ENCODE measurements at places on chromosomes 11 and 22.

GRCh38 chr22:39655831-39656230, 85.3 kb downstream of the CACNA1I start:
- DNase-seq, result no peak

DNA sequence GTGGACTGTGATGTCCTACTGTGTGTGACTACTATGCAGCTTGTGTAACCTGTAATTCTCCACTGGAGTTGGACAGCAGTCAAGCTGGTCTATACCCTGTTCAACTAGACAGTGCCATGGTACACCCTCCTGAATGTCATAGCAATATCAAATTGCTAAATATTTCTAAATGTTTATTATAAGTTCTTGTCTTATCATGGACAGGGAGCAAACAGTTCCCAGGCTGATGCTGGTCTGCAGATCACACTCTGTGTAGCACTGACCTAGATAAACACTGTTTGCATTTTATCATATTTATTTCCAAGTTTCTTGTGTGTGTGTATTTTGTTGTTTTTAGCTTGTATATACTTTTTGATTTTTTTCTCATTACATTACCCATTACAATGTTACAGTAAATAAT, 22.0 kb downstream of the PARVA start:
- DNase-seq, result no peak

- DNase-seq, result no peak
Observed at GRCh38 chr11:60084631-60085273, 3.7 kb upstream of the MS4A2 start.

DNA sequence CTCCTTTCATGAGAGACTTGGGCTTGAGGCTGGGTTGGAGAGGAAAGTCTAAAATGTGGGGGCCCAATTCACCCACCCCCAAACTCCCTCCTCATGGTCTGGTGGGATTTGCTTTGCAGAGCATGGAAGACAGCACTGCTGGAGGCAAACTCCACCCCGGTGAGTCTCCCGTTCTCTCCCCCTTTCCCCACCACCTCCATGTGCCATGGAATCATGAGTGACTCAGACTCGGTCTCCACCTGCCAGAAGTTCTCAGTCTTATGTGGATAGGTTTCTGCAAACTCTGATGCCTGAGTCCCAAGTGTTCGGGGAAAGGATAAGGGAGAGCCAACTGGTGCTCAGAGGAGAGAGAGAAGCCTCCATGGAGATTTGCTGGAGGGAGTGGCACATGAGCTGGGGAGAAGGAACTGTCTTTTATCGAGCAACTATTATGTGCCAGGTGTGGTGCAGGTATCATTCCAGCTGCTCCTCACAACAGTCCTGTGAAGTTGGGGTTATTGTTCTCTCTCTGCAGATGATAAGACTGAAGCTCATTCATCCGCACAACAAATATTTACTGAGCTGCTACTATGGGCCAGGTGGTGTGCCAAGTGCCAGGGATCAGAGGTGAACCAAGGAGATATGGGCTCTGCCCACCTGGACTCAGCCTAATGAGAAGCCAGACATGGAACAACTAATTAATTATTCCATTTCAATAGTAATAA, 6.6 kb downstream of the PLEKHB1 start:
- DNase-seq, result no peak

DNA sequence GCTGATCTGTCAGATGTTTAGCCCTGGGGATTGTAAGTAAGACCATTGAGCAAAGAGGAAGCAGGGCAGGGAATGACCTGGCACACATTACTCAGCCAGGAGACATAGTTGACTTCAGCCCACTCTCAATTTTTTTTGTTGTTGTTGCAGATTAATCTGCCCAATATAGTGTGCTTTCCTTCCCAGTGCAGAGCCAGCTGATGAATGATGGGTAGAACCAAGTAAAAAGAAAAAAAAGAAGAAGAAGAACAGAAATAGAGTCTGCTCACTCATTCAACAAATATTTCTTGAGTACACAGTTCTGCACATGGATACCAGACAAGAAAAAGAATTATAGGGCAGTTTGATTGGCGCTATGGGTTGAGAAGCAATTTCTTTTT, 292.7 kb downstream of the ETS1 start:
- no peak for DNase-seq

DNA sequence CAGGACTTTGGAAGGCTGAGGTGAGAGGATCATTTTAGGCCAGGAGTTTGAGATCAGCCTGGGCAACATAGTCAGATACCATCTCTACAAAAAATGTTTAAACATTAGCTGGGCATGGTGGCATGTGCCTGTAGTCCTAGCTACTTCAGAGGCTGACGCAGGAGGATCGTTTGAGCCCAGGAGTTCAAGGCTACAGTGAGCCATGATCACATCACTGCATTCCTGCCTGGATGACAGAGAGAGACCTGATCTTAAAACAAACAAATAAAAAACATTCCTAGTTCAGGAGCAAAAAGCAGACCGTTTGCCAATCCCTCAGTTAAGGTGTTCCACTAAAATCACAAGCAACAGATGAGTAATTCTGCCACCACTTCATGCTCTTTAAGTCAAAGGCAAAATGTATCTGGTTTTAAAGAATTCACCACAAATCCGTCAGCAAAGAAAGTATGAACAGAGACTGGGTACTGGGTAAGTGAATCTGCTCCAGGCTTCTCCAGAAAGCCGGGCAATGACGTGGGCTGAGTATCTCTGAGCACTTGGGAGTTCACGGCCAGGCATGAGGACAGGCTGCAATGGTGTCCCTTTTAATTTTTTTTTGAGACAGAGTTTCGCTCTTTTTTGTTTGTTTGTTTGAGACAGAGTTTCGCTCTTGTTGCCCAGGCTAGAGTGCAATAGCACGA, 19.5 kb downstream of the CLTCL1 start:
- no peak for DNase-seq

DNA sequence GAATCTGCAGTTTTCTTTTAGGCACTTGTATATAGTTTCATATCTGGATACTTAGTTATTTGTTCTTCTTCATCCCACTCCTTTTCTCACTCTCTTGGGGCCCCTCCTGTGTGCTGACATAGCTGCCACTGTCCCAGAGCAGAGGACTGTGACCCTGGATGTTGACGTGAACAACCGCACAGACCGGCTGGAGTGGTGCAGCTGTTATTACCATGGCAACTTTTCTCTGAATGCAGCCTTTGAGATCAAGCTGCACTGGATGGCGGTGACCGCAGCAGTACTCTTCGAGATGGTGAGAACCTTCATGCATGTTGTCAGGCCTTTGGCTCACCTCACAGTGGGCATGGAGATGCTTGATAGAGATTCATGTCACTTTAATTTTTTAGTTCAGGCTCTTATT, 50.9 kb upstream of the YWHAH start:
- DNase-seq, result peak; percentile 52

GRCh38 chr22:43230971-43231723, 44.2 kb upstream of the TTLL12 start:
- DNase-seq, result peak; percentile 58

DNA sequence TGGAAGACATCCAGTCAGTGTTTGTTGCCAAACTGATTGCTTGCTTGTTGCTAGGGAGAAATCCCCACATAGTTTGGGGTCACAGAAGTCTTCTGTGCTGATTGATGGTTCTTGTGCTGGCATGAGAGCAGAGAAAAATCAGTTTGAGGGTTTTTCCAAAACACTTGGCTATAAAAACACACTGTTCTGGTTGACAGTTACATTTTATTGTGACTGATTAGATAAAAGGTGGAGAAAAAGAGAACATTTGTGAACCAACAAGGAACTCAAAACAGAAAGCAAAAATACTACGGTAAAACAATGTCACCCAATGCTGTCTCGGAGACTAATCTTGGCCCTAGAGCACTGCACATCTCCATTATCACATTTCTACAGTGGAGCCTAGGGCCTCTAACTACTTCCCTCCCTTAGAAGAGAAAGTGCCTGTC, 14.4 kb upstream of the EIF4G2 start:
- no peak for DNase-seq

DNA sequence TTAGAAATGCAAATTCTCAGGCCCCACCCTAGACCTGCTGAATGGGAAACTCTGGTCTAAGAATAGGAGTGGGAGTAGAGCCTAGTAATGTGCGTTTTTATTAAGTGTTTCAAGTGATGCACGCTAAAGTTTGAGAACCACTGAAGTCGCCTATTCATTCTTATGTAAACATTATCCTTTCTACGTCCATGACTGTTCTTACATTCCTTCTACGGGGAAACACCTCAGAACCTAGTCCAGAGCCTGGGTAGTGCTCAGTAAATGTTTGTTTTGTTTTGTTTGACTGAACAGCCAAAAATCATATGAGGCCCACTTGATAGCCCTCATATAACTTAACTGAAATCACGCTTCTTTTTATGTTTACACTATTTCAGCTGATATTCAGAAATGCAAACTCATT, 29.8 kb downstream of the VSIG10L2 start:
- DNase-seq, result no peak

DNA sequence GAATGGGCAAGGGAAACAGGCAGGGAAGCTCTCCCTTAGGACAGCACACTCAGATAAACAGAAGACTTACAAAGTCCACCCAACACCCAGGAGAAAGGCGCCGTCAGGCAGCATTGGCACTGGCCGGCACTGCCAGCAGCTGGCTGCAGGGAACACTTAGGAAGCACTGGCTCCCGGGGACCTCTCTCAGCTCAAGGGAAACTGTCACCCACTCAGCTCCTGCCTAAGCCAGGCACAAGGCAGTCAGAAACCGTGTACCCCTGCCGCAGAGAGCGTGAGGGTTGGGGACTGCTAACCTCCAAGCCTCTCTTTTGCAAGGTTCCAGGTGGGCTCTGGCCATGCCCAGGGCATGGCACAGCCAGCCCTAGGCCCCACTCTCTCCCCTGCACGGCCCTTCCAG, 64.7 kb downstream of the DGCR2 start:
- no peak for DNase-seq

- peak; percentile 40 for DNase-seq
Observed at GRCh38 chr22:27420817-27421361, 380.7 kb downstream of the MN1 start.

DNA sequence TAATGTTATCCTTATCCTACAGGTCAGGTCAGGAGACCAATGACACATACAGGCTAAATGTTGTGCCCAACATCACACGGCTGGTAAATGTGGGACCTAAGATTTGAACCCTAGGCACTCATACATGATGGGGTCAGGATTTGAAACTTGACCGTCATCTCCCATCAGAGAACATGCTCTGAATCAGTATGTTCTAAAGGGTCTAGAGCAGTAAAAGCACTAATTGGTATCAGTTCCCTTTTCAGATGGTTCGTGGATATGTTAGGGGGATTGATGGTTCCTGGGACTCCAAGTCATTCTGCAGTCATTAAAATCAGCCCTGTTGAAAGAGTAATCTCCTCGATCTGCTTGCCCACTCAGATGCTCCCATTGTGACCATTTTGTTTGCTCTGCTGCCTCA, 65.5 kb downstream of the BMAL1 start:
- DNase-seq, result no peak

- DNase-seq, result no peak
Observed at GRCh38 chr11:118151431-118151830, 1.2 kb downstream of the SCN4B start.

DNA sequence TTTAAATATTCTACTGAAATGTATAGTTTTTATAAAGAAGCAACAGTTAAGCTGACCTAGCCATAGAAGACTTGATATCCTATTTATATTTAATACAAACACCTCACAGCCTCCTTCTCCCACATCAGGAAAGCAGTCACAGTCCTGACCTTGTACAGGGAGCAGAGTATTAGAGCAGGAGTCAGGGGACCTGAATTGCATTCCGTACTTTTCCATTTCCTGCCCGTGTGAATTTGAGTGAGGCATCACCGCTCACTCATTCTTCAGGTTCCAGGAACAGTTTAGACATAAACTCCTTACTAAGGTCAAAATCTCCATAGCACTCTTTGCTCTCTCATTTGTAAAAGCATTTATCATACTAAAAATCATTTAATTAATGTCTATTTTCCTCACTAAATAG, 482.5 kb upstream of the FAT3 start:
- DNase-seq, result no peak

- no peak for DNase-seq
Observed at GRCh38 chr11:130816546-130817329, 99.5 kb downstream of the SNX19 start.

- DNase-seq, result no peak
Observed at GRCh38 chr22:47357493-47357892, 595.0 kb downstream of the TBC1D22A start.

DNA sequence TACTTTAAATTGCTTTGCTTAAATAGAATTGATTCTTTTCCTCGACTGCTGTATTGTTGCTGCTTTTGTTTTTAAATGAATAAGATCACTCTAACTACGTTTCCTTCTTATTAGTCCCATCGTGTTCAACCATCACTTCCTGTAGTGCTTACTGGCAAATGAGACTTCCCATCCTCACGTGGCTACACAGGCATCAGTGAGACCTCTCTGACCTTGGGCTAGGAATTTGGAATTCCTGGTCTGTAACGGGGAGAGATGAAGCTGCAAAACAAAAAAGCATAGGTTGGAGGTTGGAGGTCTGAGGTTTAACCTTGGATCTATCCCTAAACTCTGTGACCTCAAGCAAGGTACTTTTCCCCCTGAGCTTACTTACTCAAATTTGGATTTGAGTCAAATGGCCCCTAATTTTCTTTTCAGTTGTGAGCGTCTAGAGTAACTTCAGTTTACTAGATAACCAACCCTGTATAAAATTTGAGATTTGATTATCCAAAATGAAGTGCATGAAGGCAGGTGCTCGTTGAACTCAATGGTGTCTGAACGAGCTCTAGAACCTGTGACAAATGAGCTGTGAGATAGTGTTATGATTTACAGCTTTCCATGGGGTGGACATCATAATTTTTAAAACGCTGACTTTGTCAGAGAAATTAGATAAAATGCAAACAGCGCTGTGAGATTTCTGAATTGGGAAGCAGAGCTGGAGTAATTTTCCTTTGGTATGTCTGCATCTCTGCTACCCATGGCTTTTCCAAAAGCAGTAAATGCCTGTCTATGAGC, 151.2 kb downstream of the DBX1 start:
- no peak for DNase-seq

GRCh38 chr11:21053466-21053865, 384.1 kb downstream of the NELL1 start:
- no peak for DNase-seq

DNA sequence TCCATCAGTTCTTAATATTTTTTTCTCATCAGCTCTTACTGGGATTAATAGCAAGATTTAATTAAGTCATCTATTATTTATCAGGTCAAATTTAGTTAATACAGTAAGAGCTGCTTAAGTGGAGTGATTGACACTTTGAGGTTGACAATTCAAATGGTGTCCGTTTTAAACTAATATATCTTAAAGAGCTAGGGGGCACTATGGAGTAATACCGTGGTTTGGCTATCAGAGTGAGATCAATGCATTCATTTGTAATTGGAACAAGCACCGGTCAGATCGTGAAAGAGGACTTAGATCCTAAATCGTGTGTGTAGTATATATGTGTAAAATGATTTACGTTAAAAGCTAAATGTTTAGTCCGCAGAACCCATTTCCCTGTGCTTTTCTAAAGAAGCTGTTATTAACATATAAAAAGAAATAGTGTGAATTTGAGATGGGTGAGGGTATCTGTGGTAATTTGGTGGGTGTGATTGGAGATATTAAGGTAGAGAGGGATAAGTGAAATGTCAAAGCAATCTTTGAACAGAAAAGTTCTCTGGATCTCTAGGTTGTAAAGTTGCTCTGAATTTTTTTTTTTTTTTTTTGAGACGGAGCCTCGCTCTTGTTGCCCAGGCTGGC, 2.3 kb downstream of the SIK2 start:
- DNase-seq, result no peak

All from frontal cortex (tissue), 4 donors.